ENCODE measurements at places on chromosomes 6 and 20.

- DNase-seq: no peak
These were observed 87.3 kb downstream of the KCNB1 start for GRCh38 chr20:49395183-49395582.

DNA sequence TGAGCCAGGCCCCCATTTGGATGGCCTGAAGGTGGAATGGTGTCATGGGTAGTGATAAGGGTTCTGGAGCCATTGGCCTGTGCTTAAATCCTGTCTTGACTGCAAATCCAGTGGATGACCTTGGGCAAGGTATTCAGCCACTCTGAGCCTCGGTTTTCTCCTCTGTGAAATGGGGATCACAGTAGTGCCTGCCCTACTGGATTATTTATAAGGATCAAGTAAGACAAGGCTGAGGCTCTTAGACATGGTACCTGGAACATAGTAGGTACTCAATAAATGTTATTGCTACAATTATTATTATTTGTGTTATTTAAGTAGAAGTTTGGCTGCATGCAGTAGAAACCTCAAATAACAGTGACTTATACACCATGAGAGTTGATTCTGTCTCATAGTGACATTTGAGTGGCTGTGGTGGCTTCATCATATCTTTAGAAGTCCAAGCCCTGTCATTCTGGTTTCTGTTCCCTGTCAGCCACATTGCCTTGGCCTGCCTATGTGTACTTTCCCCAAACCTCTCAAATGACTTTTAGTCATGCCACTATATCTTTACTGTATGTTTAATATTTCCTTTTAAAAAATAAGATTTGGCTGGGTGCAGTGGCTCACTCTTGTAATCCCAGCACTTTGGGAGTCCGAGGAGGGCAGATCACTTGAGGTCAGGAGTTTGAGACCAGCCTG, 37.6 kb upstream of the CHMP4B start:
- DNase-seq: no peak

- DNase-seq: no peak
These were observed 54.2 kb downstream of the CNR1 start for GRCh38 chr6:88111991-88112390.

GRCh38 chr6:12941422-12941821, 224.9 kb downstream of the PHACTR1 start:
- DNase-seq: no peak

- DNase-seq: no peak
These were observed 35.3 kb downstream of the ESR1 start for GRCh38 chr6:151842816-151843215.

- no peak for DNase-seq
These were observed 53.7 kb downstream of the GFOD1 start for GRCh38 chr6:13433709-13434121.

GRCh38 chr6:51854876-51855275, 232.5 kb downstream of the PKHD1 start:
- no peak for DNase-seq

- DNase-seq: no peak
These were observed 112.0 kb upstream of the PDE10A start for GRCh38 chr6:165774903-165775601.

DNA sequence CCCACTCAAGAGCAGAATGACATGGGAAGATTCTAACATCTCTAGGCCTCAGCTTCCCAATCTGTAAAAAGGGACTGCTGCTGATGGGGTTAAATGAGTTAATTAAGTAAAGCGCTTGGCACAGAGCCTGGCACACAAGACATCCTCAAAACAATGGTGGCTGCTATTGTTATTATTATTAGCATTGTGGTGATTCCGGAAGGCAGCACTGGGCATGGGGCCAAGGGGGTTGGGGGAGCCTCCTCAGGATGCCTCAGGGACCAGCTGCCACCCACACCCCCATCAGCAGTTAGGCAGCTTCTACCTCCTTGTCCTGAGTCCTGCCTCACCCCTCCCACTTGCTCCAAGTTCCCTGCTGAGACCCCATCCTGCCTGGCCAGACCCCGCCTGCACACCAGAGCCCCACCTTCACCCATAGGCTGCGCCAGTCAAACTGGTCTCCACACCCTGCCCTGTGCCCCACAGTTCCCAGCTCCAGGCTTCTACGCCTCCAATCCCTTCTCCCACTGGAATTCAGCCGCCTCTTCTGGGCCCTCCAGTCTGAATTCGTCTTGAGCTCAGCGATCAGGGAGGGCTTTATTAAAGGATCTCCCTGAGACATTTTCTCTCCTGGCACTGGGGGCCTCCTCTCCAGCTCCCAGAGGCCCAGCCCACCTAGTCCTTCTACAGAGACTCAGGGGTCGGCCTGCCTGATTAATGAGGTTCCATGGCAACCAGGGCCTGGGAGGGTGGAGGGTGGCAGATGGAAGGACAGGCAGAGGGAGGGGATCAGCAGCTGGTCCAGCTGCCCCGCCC, 1.5 kb downstream of the E2F1 start:
- no peak for DNase-seq

DNA sequence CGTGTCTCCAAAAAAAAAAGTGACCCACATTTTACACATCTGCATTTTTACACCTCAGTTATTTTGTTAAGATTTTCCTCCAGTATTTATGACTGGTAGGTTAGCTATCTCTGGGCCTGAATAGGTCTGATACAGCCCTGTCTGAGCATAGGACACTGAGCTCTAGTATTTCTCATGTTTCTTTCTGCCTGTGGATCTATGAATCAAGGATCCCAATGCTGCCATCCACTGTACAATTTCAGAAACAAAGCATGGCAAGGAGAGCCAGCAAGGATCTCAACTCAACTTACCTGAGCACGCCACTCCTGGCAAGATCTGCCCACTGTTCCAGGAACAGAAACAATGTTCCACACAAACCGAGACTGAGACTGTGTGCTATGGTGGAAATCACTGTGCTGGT, 36.4 kb upstream of the ENPP5 start:
- DNase-seq: no peak

GRCh38 chr6:82842721-82843120, 222.9 kb downstream of the UBE3D start:
- DNase-seq: no peak

- no peak for DNase-seq
These were observed 122.2 kb downstream of the KIF13A start for GRCh38 chr6:17865243-17865642.

GRCh38 chr6:123546537-123546936, 90.2 kb downstream of the TRDN start:
- no peak for DNase-seq

DNA sequence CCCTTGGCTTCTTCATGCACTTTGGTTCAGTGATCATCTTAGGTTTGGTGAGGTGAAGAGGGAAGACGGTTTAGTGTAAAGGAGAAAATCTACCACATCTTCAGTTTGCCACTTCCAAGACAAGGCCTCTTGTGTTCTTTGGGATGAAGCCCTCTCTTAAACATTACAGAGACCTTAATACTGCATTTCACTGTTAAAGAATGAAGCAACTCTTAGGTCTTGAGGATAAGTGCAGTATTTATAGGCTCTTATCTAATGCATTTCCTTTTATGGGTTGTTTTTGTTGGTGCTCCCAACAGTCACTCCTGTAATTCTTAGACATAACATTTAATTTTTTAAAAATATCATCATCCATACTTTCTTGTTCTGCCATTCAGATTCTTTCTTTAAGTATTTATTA, 139.9 kb upstream of the LAMP5 start:
- no peak for DNase-seq

DNA sequence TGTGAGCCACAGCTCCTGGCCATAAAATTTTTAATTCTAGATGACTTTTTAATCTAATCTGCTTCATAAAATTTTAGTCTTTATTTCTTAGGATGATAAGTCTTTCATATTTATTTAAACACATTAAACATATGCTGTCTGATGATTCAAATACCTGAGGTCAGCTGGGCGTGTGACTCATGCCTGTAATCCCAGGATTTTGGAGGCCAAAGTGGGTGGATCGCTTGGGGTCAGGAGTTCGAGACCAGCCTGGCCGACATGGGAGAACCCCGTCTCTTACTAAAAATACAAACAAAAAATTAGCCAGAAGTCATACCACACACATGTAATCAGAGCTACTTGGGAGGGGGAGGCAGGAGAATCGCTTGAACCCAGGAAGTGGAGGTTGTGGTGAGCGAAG, 53.1 kb downstream of the RBM24 start:
- no peak for DNase-seq

DNA sequence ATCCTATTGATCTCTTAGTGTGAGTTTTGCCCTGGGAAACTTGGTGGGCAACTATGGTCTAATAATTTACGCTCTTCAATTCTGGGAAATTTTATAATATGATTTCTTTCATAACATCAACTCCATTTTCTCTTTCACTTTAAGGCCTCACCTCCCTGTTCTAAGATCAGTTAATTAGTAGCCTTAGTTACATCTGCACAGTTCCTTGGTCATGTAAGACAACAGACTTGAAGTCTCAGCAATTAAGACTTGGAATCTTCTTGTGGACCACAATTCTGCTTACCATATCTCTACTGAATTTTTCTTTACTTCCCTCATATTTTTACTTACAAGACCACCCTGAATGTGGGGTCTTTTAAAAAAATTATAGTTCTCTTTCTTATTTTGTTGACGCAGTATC, 8.7 kb downstream of the ENPP3 start:
- no peak for DNase-seq

DNA sequence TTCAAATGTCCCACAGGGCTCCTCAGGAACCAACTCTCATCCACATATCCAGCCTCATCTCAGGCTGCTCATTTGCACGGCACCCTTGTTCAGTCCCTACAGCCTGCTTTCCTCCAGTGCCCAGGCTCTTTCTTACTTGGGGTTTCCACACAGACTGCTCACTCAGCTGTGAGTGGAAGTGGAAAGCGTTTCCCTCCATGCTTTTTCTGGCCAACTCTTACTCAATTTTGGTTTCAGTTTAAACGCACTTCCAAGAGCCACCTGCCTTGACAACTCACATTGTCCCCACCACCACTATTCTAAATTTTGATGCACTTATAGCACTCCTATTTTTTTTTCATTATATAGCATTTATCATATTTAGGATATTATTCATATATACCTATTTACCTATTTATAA, 367.1 kb downstream of the PKHD1 start:
- DNase-seq: no peak

DNA sequence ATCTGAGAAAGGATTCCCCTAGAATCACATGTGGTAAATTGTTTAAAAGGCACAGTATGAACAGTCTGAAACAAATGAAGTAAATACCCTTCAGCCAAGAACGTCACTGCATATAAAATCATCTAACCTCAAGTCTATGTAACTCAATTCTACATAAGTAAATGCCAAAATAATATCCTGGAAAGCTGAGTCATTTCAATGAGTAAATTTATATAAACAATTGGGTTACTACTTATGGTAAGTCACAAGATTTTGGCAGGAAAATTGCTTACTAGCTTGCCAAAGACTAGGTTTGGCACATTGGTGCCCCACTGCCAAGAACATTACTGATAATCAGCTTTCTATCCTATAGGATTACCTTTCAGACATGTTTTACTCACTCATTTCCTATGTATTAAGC, 8.4 kb downstream of the GMDS start:
- DNase-seq: no peak

GRCh38 chr6:134873500-134874388, 76.2 kb downstream of the ALDH8A1 start:
- peak; percentile 1 for DNase-seq

- DNase-seq: no peak
These were observed 22.2 kb downstream of the PCMTD2 start for GRCh38 chr20:64277571-64278316.

DNA sequence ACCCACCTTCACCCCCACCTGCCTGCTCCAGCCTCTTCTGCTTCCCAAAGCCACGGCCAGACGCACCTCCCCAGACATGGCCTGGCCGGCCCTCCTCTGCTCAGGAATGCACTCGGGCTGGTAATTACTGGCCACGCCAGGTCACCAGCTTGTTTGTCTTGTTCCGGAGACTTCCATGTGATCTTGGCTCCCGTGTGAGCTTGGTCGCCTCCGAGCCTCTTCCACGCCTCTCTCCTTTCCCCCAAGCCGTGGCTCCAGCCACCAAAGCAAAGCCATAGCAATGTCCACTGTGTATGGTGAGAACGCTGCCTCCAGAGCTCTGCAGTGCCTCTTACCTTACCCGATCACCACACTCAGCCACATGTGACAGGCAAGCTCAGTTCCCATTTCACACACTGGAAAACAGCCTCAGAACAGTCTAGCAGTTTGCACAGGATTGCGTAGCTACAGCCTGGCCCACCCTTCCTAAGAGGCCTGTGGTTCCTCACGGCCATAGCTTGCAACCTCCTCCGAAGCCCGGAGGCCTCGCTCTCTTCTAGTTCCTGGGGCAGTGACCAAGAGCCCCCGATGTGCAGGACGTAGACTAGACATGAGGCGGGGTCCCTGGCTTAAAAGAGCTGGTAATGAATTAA, 48.1 kb upstream of the AFDN start:
- DNase-seq: no peak

DNA sequence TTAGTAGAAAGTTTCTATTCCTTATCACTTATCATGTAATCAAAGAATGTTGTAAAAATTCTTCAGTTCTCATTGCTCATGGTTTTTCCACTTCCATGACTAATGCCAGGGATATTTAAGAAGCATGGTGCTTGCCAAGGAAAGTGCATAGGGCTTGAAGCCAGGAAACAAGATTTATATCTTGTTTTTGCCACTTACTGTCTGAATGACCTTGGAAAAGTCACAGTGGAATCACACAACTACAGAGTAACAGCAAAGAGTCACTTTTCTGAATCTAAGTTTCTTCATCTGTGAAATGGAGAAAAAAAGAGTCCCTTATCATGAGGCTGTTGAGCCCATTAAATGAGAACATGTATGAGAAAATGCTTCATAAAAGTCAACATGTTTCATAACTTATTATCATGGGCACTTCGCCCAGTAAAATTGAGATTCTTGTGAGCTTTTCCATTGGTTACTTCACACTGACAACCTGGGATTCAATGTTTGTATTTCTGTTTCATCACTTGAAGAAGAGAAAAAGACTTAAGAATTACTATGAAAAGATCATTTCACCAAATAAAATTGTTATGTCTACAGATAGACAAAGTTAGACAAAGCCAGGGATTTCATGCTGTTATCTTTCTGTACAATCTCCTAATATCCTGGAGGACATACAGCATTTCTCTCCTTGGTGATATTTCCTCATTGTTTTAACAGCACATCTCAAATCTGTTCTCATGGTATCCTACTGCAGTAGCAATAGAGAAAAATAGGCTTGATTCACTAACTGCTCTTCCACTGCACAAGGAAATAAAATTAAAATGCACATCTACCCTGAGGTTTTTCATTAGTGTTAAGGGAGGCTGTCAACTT, 7.6 kb upstream of the BMP5 start:
- no peak for DNase-seq

DNA sequence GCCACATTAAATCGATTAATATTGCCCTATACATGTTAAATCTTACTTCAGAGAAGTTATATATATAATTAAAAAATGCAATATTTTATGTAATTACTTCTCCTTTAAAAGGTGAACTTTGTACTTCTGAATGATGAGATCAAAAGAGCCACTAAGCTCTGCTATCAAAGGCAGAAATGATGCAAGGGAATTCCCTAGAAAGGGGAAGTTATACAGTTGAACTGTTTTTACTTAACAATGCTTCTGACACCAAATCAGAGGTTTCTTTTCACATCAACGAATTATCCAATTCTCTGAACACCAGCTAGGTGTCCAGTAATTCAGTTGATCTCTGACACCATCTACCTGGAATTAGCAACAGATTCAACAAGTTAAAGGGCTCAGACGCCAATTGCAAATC, 319.9 kb upstream of the TSHZ2 start:
- no peak for DNase-seq

GRCh38 chr20:50569864-50570836, 60.0 kb downstream of the PTPN1 start:
- no peak for DNase-seq

- no peak for DNase-seq
These were observed 224.8 kb downstream of the TFAP2A start for GRCh38 chr6:10190042-10190441.

Measured in activated T-helper 1 cell treated with Interleukin-2 at 50 U/mL for 16 hours (primary cell).